ENCODE measurements at places on chromosomes 6 and 20.
A peak's percentile ranks its signal among the peaks of the same experiment; 100 is the strongest.

- DNase-seq: no peak
Measured at GRCh38 chr20:32780278-32780677, 18.1 kb downstream of the DNMT3B start.

DNA sequence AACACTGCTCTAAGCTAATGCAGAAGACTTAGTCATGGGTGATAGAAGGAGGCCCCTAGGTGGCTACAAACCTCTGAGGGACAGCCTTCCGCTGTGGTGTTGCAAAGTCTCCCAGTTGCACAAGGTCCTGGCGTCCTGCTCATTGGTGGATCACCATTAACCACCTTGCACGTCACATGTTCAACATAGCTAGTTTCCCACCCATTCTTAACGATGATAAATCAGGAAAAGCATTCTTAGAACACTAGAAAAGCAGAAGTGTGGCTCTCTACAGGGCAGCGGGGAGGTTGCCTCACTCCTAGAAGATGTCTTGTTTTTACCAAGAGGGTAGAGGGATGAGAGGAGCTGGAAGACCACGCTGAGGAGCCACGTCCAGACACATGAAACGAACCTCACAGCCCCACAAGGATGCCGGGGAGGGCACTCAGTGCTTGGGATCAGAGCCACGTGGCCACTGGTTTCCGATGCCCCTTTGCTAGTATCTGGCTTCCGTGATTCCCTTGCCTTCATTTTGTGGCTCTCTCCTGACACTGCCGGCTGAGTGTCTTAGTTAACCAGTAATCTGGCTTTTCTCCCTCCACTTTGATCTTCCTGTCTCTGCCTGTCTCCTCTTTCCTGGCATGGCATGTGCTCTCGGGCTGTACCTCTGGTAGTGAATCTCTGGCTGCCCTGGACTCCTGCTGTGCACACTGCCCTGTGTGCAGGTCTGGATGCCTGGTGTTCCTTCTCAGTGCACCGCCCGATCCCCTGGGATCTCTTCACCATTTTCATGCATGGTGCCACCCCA, 91.4 kb upstream of the NEDD9 start:
- no peak for DNase-seq

DNA sequence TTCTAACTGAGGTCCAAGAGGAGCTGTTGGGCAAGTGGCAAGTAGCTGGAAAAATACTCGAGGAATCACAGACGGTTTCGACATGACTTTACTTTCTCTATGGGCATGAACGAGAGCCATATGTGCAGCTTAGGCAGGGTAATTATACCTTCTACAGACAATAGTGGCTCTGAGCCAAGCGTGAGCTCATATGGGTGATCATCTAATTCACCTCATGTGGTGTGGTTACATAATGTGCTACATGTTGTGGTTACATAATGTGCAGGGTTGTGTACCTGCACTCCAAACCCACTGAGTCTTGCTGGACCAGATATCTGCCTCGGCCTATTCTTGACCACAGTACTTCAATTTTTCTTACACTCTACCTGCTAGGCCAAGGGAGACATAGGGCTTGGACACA, 771.7 kb upstream of the EYS start:
- no peak for DNase-seq

DNA sequence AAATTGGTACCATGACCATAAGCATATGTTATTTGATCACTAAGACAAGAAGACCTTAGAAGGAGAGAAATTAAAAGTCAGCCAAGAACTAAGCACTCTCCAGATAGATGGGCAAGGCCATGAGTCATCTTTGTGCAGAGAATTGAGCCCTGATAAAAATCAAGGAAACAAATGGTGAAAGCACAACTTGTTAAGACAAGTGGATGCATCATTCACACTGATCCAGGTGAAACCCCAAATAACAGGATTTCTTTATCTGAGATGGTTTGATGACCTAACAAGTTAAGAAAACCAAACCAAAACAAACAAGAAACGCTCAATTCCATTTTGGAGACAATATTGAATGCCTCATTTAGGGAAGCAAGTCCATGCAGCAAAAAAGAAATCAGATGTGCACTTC, 121.6 kb downstream of the ADAT2 start:
- DNase-seq: no peak

DNA sequence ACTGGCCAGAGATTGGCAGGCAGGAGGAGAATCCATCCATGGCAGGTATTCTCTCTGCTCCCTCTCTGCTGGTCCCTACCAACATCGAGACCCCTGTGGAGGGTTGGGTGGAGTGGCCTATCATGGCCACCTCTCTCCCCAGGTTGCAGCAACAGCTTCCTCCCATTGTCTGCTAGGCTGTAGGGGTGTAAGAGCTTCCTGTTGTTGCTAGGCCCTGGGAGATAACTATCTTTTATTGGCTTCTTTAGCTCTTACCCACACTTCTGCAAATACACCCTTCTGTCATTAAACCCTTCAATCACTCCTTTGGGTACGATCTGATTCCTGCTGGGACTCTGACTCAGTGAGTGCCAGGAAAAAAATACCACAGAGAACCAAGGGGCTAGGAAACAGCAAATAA, 66.6 kb upstream of the FAM184A start:
- no peak for DNase-seq

DNA sequence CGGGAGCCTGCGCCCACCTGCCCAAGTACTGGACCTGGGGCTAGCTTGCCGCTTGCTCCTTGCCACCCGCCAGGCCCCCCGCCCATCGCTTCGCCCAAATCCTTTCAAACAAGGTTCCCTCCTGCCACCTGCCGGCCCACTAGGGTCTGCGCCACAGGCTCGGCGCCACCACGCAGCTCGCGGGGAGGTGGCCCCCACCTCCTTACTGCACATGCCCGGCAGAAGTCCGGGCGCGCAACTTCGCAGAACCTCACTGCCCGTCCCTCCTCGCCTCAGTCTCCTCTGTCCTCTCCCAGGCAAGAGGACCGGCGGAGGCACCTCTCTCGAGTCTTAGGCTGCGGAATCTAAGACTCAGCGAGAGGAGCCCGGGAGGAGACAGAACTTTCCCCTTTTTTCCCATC, 11.2 kb downstream of the GNAS-AS1 start:
- DNase-seq: peak; percentile 82

DNA sequence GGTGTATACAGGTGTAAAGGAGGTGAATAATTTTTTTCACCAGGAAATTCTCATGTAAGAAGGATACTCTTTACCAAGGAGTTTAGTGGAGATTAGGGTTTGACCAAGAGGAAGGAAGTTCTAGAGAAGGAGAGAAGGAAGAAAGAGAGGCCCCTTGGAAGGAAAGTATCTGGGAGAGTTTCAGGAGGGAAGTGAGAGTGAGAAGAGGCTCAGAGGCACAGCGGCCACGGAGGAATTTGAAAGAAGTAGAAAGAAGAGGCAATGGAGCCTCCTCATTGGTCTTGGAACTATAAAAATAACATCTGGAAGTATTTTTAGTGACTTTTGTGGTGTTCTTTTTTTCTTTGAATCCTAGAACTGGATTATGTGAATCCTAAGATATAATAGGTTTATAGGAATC, 50.8 kb upstream of the MCUR1 start:
- DNase-seq: peak; percentile 37

GRCh38 chr6:144286503-144287393, 1.6 kb downstream of the UTRN start:
- peak; percentile 77 for DNase-seq
